ENCODE measurements at places on chromosomes 6 and 20.

GRCh38 chr20:38126932-38127621, 38.0 kb downstream of the TGM2 start:
- no peak for DNase-seq

DNA sequence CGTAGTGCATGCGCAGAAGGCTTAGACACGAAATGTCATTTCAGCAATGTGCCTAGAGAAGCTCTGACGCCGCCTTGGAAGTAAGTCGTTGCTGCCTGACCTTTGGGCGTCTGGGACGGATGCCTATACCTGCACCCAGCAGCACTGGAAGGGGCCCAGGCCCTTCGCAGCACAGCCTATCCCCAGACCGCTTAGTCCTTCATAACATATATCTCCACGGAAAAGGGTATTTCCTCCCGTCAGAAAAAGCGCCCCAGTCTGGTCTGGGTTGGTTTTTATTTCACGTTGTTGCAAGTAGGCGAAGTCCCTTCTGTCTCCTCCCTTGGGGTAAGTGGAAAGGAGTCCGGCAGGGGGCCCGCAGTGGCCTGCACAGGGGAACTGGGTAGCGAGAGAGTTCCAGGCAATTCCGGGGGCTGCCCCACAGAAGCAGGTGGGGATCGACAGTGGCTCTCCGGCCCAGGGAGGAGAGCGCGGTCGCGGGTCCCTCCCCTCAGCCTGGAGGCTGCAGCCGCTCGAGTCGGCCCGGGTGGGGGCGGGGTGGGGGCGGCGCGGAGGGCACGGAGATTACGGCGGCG, 559 bp upstream of the EYA4 start:
- no peak for DNase-seq

- no peak for DNase-seq
Observed at GRCh38 chr6:56364431-56364826, 117.0 kb upstream of the COL21A1 start.

- no peak for DNase-seq
Observed at GRCh38 chr20:57675773-57676172, 34.0 kb downstream of the PMEPA1 start.

GRCh38 chr6:20791074-20791473, 256.8 kb downstream of the CDKAL1 start:
- DNase-seq: no peak

- DNase-seq: no peak
Observed at GRCh38 chr6:170148709-170149470, 142.0 kb downstream of the DLL1 start.

GRCh38 chr6:22544476-22544875, 24.9 kb upstream of the HDGFL1 start:
- DNase-seq: no peak

DNA sequence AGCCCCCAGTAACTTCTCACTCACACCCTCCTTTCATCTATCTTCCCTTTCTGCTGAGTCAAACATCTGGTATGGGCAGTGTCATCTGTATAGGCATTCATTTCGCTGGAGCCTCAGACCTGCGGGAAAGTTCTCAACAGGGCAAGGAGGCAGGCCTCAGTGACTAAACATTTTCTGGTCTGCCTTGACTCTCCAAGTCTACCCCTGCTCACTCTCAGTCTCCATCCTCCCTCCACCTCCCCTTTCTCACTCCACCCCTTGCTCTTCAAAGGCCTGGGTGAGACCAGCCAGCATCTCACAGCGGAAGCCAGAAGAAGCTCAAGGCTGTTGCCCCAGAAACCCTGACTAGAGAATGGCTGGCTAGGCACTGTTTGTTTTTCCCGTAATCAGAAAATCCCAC, 105.0 kb upstream of the BEND6 start:
- no peak for DNase-seq

DNA sequence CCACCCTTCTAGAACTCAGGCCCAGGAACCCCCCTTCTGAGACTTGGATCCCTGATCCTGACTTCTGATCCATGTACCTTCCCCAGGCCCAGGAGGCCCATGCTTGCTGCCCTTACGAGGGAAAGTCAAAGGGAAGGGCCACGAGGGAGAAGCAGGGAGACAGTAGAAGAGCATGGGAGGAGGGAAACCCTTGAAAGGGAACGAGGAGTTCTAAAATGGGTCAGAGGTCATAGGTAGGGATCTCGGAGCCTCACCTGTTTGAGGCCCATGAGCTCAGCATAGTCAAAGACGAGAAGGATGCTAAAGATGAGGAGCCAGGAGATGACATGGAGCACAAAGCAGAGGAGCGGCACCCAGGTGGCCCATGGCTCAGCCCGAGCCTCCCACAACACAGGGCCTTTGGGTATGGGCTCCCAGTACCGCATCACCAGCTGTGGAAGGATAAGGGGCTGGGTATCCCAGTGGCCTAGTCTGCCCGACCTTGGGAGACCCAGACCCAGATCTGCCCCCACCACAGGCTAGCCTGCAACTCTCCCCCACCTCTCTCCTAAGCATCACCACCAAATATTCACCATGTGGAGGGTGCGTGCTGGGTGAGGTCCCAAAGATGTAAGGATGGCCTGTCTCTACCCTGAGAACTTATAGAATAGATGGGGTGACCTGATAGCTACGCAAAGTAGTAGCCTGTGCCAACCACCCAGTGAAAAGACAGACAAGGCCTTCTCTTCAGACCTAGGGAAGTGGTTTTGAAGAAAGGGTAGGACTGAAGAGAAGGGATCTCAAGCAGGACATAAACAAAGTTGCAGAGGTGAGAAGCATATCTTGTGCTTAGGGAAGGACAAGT, 1.5 kb downstream of the NRM start:
- no peak for DNase-seq

GRCh38 chr6:7672066-7673062, 53.5 kb upstream of the BMP6 start:
- no peak for DNase-seq

DNA sequence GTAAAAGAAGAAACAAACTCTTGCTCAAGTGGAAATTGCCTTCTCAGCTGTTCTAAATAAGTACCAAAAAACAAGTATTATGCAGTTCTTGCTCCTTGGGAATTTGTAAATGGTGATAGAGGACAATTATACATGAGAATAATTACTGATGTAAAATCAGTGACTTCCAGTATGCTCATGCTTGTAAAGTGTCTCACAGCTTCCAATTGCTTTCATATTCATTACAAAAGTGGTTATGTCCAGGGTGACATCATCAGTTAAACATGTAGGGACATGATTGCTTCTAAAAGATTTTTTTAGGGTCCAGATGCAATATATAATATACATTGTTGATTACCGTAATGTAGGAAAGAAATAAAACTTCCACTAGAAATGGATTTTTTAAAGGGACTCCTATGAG, 122.8 kb upstream of the B3GAT2 start:
- no peak for DNase-seq

GRCh38 chr6:170371080-170371479, 64.5 kb downstream of the FAM120B start:
- DNase-seq: no peak

DNA sequence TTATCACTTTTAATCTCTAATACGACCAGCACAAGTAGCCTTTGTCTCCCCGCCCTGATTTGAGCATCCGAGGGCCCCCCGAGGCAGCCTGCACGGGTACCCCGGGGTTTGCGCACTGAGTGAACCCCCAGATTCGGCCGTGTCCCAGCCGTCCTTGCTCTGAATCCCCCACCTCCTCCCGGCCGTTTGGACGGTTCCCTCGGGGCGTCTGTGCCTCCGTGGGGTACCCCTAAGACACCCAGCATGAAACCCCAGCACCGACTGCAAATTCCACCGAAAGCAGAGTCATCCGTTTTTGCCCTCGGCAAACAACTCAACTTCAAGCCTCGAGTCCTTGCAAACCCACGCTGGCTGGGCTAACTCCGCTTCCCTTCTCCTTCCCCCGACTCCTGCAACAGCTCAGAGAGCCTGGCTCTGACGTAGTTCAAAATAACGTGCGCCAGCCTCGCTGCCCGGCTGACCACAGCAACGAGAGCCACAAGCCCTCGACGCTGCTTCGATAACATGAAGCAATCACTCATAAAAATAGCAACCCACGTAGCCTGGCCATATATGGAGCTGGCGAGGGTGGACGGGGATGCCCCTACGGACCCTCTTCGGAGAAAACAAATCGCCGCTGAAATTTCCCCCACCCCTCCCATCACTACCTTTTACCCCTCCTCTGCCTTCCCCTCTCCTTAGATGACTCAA, 764 bp upstream of the SNAP25 start:
- DNase-seq: no peak

DNA sequence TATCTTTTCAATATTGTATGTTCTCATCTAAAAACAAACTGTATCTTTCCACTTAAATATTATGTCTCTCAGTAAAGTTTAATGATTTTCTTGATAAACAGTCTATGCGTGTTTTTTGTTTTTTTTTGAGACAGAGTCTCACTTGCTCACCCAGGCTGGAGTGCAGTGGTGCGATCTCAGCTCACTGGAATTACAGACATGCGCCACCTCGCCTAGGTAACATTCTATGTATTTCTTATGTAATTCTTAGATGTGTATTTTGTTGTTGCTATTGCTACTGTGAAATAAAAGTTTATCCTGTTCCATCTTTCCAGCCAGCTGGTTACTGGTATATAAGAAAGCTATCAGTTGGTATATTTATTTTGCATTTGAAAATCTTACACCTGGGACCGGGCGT, 29.4 kb downstream of the ABHD12 start:
- DNase-seq: no peak

Measured in stimulated activated CD4-positive, alpha-beta T cell treated with anti-CD3 and anti-CD28 coated beads, TNF-alpha, amount 100 ng/mL, for 24 hours (primary cell).